ENCODE measurements at places on chromosomes 3 and 15.

DNA sequence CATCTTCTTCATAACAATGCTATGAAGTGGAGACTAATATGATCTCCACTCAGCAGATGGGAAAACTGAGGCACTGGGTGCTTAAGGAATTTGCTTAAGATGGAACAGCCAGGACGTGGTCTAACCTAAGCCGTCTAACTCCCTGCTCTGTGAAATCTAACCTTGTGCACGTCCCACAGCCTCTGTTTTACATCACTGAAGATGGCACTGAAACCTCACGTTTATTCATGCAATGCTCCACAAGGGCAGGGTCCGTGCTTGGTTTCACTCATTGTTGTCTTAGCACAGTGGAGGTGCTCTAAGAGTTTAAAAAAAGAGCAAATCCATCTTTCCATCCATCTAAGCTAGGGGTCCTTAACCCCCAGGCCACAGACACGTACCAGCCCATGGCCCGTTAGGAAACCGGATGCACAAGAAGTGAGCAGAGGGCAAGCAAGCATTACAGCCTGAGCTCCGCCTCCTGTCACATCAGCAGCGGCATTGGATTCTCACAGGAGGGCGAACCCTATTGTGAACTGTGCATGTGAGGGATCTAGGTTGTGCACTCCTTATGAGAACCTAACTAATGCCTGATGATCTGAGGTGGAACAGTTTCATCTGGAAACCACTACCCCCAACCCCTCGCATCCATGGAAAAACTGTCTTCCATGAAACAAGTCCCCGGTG, 118.0 kb downstream of the FOXP1 start:
- DNase-seq, result no peak

DNA sequence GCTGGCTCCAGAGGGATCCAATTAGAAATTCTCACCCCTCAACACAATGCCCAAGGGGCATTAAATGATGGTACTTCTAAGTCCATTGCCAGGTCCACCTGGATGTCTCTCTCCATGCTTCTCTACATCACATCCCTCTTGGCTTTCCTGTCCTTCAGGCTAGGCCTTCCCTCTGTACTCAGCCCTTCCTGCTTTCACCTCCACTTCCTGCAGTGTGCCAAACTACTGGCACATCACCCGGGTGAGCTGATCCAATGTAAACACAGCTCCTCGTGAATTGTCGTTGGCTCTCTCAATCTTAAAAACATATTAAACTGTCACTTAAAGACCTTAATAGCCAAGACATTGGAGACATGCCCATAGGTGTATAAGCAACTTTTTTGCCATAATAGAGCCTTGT, 4.0 kb downstream of the LMCD1 start:
- DNase-seq, result no peak

- DNase-seq, result no peak
These were observed 728.1 kb upstream of the GRM7 start for GRCh38 chr3:6132684-6133432.

GRCh38 chr3:105427332-105427731, 60.6 kb downstream of the ALCAM start:
- DNase-seq, result no peak

DNA sequence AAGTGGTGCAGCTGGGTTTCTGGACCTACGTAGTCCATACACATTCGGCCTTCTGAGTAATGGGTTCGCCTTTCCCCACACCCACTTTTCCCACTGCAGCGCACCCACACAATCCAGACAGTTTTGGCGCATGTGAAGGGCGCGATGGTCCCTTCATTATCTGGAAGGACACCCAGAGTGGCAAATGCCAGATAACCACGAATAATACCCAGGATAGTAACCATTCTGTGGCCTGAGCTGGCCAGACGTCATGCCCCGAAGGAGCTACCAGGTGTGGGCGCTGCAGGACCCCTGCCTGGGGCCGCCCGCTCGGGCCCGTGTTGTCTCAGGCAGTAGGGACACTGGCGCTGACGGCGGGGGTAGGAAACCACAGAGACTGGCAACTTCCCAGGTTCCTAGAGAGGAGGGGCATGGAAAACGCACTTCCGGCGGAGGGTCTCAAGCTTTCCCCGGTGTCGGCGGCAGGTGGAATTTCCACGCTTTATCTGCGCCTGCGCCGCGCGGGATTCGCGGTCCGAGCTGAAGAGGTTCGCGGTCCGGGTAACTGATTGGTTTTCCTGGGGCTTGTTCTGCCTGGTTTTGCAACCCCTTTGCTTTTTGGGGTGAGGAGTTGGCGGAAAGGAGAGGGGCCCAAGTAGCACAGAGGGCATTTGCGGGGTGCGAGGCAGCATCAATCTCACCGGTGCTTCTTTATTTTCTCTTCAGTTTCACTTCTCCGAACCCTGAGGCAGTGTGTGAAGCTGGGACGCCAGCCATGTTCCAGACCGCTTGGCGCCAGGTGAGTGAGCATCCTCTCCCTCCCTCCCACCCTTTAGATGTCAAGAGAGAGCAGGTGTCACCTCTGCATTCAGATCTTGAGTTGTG, at the start of gene ZNF620:
Gene ZNF620 (plus strand): TSS at position 441 of the 864 bp plus-strand sequence. CDS start 314 bp downstream, at position 755.
- peak; percentile 46 for DNase-seq

GRCh38 chr15:29903028-29903427, 80.8 kb upstream of the TJP1 start:
- no peak for DNase-seq

DNA sequence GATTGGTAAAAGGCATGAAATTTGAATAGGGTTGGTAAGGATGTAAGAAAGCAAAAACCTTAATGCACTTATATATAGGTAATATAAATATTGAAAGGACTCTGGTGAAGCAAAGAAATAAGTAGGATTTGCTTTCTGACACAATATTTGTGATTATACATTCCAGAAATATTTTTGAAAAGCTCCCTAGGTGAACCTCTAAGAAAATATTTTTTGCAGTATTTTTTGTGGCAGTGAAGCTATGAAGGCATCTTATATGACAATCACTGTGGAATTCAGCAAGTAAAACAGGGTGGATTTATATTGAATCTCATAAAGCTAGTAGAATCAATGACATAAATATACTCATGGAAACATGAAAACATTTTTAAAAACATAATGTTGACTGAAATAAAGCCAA, 119.6 kb upstream of the EPHA3 start:
- no peak for DNase-seq

- DNase-seq, result no peak
These were observed 139.2 kb downstream of the AQP9 start for GRCh38 chr15:58277333-58277732.

- no peak for DNase-seq
These were observed 270.6 kb upstream of the HES1 start for GRCh38 chr3:193865339-193865738.

- no peak for DNase-seq
These were observed 20.4 kb upstream of the CLK3 start for GRCh38 chr15:74595271-74595670.

GRCh38 chr3:101203411-101203810, 117.0 kb downstream of the IMPG2 start:
- no peak for DNase-seq

GRCh38 chr15:63849906-63850305, 16.2 kb upstream of the HERC1 start:
- no peak for DNase-seq

DNA sequence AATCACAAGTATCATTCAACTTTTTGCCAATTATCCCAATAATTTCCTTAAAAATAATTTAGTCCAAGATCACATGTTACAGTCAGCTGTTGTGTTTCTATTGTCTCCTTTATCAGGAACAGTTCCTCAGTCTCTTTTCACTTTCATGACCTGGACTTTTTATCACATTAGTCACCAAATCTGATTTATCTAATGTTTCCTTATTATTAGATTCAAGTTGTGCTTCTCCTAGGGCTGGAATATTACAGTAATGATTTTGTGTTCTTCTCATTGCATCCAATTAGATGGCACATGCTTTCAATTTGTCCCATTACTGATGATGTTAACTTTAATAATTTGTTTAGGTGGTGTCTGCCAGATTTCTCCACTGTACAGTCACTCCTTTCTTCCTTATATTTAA, 66.3 kb upstream of the DCBLD2 start:
- no peak for DNase-seq

GRCh38 chr15:36175186-36175740, 404.2 kb upstream of the CDIN1 start:
- no peak for DNase-seq

DNA sequence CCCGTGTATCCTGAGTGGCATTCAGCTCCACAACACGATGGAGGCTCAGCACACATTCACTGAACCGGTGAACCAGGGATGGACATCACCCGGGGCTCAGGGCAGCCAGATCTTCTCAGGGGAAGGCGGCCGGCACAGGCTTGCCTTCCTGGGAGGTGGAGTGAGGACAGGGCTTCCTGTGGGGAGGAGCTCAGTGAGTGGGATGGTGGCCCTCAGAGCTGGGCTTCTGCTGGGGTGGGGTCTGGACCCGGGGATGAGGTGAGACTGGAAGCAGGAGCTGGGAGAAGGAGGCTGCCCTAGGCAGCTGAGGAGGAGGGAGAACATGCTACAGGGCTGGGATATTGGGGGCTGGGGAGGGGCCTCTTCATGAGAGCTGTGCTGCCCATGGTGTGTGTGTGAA, 58.5 kb upstream of the PRR23E start:
- DNase-seq, result no peak

DNA sequence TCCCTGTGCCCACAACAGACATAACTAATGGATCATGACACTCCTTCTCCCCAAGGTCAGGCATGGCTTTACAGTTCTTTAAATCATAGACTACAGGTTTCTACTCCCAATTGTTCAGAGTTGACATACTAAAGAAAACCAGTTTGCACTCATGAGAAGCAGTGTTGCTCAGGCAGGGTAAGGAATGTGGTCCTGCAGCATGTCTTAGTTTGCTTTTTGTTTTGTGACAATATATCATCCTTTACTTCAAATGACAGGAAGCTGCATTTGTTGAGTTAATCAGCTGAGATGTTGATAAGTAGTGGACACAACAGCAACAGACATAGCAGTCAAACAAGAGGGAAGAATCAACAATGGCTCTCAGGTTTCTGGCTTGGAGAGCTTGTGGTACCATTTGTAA, 267.5 kb downstream of the SLCO3A1 start:
- no peak for DNase-seq

GRCh38 chr15:34055868-34056595, 17.0 kb upstream of the AVEN start:
- no peak for DNase-seq

- DNase-seq, result no peak
These were observed 2.7 kb upstream of the SELENOS start for GRCh38 chr15:101280007-101280406.

DNA sequence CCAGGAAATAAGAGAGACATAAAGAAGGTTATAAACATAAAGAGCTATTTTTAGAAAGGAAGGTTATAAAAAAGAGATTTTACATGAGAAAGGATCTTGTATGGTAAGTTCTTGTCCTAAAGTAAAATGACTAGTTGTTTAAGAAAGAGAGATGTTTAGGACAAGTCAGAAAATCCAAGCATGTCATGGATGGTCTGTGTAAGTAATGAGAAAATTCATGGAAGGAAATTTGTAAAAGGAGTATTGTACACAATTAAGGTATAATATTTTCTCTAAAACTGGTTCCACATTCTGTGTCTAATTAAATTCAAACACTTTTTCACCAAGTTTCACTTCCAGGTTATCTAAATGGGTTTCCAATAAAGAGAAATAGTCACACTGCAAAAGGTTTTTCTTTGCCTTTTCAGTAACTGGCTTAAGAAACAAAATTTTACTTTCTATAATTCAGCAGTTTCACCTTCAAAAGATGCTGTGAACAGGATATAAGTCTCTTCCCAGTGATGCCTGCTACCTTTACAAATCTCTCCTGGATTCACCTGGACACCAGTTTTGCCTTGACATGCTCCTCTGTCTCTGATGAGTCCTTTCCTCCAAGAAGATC, 455.7 kb downstream of the ZIC1 start:
- DNase-seq, result no peak

DNA sequence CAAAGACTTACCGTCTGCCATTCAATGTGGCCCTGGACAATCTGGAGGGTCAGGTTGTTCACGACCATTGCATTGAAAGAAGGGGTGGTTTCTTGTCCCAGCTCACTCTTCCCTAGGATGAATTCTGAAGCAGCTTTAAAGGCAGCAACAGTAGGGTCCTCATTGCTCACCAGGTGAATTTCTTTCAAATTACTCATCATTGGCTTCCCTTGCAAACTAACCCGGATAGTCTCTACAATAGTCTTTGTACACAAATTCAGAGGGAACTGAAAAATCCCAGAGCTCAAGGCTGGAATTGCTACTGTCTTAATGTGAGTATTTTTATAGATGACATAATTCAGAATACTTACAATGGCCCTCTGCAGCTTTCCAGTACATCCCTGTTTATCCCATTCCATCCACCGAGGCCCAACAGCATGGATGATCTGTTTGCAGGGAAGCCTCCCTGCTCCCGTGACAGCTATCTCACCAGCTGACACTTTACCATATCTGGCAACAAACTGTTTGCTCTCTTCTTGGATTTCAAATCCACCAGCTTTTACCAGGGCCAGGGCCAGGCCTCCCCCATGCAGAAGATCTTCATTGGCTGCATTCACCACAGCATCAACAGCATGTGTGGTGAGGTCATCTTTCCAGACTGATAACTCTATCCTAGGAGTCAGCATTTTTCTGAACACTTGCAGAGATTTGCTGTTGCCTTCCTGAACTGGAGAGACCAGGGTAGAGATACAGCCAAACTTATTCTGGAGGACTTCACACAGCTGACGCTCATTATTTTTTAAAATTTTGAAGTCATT, 8.6 kb downstream of the PARP9 start:
- no peak for DNase-seq

GRCh38 chr3:196135693-196136639, 54.1 kb upstream of the TFRC start:
- no peak for DNase-seq

All from AML-193 (cell line).